SK-N-SH (cell line): ENCODE measurements at places on chromosomes 5 and 9.
A peak's percentile ranks its signal among the peaks of the same experiment; 100 is the strongest.

DNA sequence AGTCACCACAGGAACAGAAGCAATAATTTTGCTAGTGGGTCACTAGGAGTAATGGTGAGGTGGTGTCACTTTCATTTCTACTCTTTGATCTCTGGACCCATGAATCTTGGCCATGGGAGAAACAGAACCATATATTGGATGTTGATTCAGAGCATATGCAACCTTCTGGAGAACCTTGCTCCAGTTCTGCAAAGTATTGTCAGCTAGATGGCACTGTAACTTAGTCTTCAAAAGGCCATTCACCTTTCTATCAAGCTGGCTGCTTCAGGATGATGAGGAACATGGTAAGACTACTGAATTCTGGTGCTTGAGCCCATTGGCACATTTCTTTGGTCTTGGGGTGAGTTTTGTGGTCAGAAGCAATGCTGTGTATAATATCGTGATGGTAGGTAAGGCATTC, 129.1 kb upstream of the FBN2 start:
- DNase-seq = no peak

DNA sequence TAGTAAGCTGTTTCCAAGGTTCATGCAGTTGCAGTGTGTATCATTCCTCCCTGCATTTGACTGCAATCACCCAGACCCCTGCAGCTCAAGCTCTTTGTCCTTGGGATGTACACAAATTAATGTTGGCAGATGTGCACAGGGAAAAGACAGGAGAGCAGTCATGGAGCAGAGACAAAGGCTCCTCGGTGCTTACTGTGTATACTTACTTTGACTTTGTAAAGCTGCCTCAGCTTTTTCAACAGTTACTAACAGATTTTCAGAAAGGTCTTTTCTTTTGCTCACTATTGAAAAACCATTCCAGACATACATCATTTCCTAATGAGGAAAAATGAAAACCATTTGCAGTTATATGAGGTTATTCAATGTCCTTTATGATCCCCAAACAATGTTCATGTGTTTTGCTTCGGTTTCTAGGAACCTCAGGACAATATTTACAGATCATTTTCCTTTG, 124.9 kb downstream of the TTC39B start:
- peak; percentile 33 for DNase-seq

GRCh38 chr9:98249771-98250170, 5.7 kb downstream of the TBC1D2 start:
- no peak for DNase-seq

GRCh38 chr9:110192531-110193261, 15.3 kb downstream of the C9orf152 start:
- no peak for DNase-seq

DNA sequence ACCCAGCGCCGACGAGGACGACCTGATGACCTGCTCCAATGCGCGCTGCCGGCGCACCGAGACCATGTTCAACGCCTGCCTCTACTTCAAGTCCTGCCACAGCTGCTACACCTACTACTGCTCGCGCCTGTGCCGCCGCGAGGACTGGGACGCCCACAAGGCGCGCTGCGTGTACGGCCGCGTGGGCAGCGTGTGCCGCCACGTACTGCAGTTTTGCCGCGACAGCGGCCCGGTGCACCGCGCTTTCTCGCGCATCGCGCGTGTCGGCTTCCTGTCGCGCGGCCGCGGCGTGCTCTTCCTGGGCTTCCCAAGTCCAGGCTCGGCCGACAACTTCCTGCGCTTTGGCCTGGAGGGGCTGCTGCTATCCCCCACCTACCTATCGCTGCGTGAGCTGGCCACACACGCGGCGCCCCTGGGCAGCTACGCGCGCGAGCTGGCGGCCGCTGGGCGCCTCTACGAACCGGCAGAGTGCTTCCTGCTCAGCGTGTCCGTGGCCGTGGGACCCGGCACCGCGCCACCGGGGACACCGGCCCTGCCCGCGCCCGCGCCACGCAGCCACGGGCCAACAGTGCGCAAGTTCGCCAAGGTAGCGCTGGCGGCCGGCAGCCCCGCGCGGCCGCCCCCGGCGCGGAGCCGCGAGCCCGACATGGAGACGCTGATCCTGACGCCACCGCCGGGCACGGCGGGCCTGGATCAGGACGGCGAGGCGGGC, 2.7 kb upstream of the PHPT1 start:
- no peak for DNase-seq

DNA sequence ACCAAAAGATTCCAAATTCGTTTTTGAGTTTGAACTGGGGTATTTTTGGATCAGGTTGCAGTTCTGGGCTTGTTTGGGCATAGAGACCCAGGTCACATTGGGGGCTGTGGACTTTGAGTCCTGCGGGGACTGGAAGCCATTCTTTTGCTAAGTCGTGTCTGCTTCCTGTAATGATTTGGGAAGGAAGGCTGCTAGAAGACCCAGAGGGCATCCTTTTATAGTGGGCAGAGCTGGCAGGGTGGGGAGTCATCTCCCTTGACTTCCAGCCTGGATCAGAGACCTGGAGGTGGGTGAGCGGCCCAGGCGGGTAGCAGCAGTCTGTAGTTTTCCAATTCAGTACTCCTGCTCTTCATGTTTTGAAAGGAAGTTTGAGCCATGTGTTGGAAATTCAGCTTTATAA, 11.3 kb downstream of the ZNF618 start:
- DNase-seq = no peak

GRCh38 chr9:133056533-133056932, 5.2 kb upstream of the CEL start:
- no peak for DNase-seq

DNA sequence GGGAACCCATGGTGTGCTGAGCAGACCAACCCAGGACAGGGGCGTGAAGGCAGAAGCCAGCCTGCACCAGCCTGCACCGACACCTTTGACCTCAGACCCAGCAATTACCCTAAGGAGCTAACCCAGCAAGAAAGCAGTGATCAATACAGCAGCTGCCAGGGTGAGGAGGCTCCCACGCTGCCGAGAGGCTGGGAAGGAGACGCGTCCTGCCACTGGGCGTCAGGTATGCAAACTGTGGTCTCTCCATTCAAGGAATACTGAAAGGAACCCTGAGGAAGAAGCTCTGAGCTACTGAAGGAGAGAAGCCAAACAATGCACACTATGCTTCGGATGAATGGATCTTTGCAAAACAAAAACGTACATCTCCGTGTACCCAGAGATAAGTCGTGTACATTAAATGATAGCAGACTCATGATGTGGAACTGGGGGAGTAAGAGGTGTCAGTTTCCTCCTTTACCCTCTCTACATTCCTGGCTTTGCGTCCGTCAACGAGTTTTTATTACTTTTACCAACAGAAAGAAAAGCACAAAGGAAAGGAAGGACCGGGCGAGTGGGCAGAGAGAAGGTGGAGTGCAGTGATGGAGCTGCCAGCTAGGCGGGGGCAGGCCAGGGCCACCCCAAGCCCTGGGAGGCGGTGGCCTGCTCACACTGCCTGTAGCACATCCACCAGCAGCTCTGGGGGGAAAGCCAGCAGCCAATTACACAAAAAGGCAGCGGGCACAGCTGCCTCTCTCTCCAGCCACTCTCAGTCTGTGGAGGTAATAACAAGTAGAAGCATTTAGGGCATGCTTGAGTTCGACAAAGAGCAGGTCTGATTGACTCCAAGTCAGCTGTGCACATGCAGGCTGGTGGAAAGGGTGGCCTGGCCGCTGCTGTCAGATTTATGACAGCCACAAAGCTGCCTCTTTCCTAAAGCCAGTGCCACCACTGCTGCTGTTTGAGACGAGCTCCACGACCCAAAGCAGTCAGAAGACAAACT, 29.3 kb downstream of the RASGEF1C start:
- DNase-seq = no peak

GRCh38 chr5:133389066-133389590, 223.2 kb downstream of the FSTL4 start:
- no peak for DNase-seq

GRCh38 chr5:178730940-178731265, 444 bp upstream of the ZNF354A start:
- no peak for DNase-seq
